Amniotic stem cell (primary cell): ENCODE measurements at places on chromosomes 12 and 14.

DNA sequence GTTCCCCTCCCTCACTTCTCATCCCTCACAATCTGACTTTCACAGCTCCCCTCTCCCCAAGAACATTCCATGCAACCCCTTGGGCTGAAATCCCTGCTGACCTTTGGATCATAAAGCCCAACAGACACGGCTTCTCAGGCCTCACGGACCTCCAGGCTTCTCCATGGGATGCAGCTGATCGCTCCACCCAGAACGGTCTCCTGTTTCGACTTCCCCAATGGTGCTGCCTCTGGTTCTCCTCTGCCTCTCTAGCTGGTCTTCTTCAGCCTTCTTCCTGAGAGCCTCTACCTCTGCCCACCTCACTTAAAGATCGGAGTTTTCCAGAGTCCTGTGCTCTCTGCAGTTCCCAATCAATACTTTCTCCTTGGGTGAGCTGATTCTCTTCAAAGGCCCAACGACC, 17.8 kb upstream of the PRMT8 start:
- no peak for DNase-seq

GRCh38 chr14:99758121-99758821, 34.9 kb upstream of the EML1 start:
- DNase-seq: peak; percentile 92

GRCh38 chr14:91394105-91395081, 23.2 kb downstream of the CCDC88C start:
- no peak for DNase-seq

- no peak for DNase-seq
Measured at GRCh38 chr14:28157887-28158791, 608.4 kb upstream of the FOXG1 start.

GRCh38 chr12:92208613-92209121, 63.0 kb upstream of the BTG1 start:
- DNase-seq: no peak

DNA sequence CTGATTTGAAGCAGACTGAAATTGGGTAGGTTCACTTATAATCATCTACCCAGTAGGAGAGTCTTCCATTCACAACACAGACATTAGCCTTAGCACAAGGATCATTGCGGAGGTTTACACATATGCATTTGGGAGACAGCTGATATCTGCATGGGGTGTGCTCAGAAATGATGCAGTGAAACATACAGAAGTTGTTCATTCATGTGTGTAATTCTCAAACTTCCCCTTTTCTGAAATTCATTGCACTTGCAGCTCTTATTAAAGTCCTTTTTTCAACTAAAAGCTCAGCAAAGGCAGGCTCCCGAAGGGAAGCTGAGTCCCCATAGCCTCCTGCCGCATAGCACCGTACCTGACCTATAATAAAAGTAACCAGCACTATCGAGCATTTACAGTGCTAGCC, 218.3 kb upstream of the CRY1 start:
- DNase-seq: no peak

- no peak for DNase-seq
Measured at GRCh38 chr12:57603815-57604453, 690 bp upstream of the DTX3 start.

DNA sequence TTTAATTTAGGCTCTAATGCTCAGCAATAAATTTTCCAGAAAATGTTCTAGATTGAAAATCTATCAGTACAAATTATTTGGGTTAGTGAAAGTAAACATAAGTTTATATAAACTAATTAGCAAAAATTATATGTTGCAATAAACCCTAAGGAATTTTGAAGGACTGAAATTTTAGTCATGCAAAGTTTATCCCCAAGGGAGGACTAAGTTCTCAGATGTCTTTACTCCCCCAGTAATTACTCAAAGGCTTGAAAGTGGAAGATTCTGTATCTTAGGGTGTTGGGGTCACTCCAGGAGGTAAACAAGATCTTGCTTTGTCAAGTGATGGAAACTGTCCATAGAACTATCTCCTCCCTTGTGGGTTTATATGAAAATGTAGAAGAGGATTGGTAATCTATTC, 183.7 kb downstream of the AKAP6 start:
- DNase-seq: no peak

GRCh38 chr12:79685068-79685467, 5.7 kb downstream of the PAWR start:
- DNase-seq: no peak

DNA sequence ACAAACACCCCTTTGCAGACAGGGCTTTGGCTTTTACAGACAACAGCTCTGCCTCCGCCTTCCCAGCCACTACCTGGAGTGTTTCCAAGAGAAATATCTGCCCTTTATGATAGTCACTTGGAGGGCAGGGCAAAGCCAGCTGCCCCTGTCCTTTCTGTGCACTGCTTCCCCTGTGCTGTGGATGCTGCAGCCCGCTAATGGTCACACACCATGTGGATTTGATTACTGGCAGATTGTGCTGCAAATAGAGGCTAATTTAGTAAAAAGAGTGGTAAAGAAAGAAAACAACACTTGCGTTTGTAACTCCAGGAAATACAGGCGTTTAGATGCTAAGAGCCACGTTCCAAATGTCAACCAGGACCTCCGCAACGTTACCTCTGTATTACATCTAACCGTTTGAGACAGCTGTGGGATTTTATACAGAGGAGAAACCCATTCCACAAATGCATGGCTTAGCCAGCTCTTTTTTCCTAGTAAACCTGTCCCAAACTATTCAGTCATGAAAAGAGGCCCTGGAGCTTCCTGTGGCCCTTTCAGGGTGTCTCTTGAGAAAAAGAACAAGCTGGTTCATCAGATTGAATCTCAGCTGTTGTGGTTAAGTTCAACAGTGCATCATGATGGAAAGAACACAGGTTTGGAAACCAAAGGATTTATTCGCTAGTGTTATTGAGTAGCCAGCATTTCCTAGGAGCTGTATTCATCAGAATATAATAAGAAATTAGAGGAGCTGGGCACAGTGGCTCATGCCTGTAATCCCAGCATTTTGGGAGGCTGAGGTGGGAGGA, 30.1 kb upstream of the PWP1 start:
- DNase-seq: no peak

DNA sequence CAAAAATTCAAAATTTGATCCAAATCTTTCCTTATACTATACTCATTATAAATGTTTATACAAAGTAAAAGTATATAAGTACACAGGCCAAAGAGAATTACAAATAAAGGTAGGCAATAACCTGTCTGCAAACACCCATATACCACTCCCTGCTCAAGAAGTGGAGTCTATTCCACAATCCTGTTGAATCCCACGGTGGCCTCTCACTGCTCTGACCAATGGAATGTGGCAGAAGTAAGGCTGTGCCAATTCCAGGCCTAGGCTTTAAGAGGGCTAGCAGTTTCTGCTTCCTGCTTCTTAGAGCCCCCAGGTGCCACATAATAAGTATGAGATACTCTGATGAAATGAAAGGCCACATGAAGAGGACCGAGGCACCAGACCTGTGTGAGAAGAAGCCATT, 79.8 kb upstream of the CFL2 start:
- no peak for DNase-seq

DNA sequence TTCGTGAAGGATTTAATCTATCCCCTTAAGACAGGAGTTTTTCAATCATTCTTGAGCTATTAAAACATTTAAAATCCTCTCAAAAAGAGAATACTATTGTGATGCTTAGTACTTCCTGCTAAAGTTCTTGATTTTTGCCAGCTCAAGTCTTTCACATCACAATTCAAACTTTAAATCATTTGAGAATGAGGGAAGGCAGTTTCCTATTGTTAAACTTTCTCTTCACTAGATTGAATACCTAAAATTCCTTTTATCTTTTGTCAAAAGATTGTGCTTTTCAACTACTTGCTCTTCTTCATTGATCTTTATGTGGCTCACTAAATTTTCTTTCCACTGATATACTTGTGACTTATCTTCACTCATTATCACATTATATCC, 44.1 kb downstream of the ABCD2 start:
- no peak for DNase-seq

DNA sequence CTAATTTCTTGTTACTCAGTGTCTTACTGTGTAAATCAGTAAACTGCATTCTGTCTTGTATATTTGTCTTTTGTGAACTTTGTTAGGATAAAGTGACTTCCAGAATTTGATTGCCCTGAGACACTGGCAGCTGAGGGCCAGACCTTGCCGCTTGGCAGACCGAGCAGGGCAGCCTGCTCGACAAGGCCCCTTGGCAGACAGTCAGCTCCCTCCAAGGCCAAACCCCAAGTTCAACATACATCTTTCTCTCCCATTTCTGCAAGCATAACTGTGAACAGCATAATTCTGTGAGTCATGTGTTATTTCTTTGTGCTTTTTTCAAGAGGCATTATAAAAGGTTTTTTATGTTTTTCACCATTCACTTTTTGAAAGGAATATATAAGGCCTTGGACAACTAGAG, 39.2 kb upstream of the BMAL2 start:
- no peak for DNase-seq

DNA sequence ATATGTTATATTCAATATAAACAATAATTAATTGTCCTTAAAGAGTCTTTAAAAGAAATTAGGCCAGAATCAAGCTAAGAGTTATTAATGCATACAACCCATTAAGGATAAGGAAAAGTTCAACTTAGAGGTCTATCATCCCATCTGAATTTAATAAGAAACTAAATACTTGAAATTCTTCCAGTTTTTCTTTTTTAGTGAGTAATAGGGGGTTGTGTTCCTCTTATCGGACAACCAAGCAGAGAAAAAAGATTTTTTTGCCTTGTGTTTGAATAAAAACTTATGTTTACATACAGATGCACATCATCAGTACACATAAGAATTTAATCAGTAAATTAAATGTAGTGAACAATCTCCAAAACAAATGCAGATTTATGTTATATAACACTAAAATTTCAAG, 32.5 kb downstream of the PAWR start:
- DNase-seq: no peak

- no peak for DNase-seq
Measured at GRCh38 chr12:126385785-126386184, 1320.5 kb downstream of the AACS start.

- peak; percentile 16 for DNase-seq
Measured at GRCh38 chr14:103910262-103910935, 17.9 kb upstream of the TDRD9 start.

- DNase-seq: no peak
Measured at GRCh38 chr12:77893918-77894317, 63.2 kb downstream of the NAV3 start.

GRCh38 chr14:101411151-101411550, 150.1 kb upstream of the DIO3 start:
- no peak for DNase-seq

DNA sequence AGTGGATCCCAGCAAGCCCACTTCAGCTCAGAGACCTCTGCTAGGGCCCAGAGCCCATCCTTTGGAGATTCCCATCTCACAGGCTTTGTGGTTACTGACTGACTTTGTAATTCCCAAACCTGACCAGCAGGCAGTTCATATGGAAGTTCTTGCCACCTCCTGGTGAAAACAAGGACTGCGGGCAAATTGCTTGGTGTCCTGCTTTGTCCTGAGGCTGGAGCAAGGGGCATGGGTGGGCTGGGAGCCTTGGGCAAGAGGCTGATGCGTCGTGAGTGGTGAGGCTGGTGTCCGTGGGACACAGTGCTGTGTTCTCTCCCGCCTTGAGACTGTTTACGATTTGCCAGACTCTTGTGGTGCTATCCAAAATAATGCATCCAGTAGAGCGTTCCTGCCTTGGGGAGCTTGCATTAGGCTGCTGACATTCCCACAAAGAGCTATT, 91.0 kb downstream of the LRRC74A start:
- DNase-seq: peak; percentile 58

GRCh38 chr12:113103756-113104450, 31.7 kb downstream of the RASAL1 start:
- DNase-seq: no peak

- DNase-seq: no peak
Measured at GRCh38 chr14:56299306-56299984, 181.2 kb downstream of the PELI2 start.

GRCh38 chr12:14356147-14356546, 9.3 kb upstream of the ATF7IP start:
- no peak for DNase-seq

- DNase-seq: no peak
Measured at GRCh38 chr12:119624966-119625365, 31.4 kb downstream of the TMEM233 start.

DNA sequence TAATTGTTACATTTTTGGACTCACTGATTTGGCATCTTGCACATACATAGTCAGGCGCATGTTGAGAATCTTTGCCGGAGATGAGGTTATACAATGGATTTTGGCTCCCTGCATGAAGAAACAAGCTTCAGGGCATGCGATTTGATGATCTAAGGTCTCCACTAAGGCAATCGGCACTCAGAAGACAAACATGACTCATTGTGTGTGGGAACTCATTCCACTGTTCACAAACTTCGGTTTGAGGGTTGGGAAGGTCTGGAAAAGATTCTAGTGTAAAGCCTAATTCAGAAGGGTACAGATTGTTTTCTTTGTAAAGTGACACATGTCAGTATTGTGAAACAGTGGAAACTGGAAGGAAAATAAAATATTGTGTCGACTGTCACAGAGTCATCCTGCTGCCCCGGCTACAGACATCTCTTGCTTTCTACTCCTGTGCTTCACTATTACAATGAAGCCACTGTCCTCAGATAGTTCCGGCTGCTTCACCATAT, 192.6 kb upstream of the HMGA2 start:
- DNase-seq: peak; percentile 99

DNA sequence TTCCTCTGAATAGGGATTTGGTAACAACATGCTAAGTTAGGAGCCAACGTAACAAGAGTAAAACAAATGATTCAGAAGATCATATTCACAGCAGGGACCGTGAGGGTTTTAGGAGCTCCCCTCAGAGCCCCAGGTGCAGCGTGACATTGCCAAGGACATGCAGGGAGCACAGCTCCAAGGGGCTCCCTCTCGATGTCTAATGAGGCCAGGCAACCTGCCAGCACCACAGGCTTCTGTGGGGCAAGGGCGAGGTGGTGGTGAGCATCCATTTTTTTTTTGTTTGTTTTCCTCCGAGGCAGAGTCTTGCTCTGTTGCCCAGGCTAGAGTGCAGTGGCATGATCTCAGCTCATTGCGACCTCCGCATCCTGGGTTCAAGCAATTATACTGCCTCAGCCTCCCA, 95.1 kb upstream of the PTPRB start:
- no peak for DNase-seq

DNA sequence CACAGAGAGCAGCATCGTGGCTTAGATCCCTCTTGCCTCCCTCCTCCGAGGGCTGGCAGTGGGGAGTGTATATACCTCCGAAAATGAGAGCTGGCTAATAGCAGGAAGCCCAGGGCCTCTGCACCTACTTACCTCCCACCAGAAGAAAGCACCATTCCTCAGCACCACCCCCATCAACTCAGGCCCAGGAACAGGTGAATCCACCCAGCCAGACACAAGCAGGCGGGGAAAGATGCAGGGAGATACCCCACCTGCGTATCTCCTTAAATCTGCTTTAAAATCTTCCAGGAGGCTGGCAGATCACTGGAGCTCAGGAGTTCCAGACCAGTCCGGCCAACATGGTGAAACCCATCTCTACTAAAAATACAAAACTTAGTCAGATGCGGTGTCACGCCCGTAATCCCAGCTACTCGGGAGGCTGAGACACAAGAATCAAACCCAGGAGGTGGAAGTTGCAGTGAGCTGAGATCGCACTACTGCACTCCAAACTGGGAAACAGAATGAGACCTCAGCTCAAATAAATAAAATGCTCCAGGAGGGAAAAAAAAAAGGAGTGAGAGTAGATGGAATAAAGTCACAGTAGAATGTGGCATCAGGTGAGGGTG, 93.5 kb downstream of the SINHCAF start:
- no peak for DNase-seq
